Stimulated activated naive CD8-positive, alpha-beta T cell treated with anti-CD3 and anti-CD28 coated beads, Interleukin-15, Interleukin-2, amounts not matched to agents 100 U/mL and 50 U/mL, for 24 hours (primary cell): ENCODE measurements at places on chromosomes 3 and 15.
A peak's percentile ranks its signal among the peaks of the same experiment; 100 is the strongest.

GRCh38 chr3:53813876-53814275 lies 32.3 kb downstream of the CHDH start:
- no peak for DNase-seq

GRCh38 chr15:89443581-89443980 lies 52.8 kb downstream of the RHCG start:
- no peak for DNase-seq

DNA sequence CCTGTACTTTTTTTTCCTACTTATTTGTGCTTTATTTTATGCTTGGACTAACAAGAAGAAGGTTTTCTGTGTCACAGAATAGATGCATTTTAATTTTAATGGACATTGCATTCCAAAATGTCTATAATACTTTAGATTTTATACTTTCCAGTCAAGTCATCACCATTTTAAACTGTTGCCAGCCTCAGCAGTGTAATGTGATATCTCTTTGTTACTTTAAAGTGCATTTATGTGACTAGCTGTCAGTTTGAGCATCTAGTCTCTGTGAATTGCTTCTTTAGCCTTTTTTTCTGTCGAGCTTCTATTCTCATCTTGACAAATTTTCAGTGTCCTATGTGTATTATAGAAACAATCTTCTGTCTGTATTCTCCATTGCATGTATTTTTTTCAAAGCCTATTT lies 511.4 kb upstream of the CBLB start:
- DNase-seq: no peak

DNA sequence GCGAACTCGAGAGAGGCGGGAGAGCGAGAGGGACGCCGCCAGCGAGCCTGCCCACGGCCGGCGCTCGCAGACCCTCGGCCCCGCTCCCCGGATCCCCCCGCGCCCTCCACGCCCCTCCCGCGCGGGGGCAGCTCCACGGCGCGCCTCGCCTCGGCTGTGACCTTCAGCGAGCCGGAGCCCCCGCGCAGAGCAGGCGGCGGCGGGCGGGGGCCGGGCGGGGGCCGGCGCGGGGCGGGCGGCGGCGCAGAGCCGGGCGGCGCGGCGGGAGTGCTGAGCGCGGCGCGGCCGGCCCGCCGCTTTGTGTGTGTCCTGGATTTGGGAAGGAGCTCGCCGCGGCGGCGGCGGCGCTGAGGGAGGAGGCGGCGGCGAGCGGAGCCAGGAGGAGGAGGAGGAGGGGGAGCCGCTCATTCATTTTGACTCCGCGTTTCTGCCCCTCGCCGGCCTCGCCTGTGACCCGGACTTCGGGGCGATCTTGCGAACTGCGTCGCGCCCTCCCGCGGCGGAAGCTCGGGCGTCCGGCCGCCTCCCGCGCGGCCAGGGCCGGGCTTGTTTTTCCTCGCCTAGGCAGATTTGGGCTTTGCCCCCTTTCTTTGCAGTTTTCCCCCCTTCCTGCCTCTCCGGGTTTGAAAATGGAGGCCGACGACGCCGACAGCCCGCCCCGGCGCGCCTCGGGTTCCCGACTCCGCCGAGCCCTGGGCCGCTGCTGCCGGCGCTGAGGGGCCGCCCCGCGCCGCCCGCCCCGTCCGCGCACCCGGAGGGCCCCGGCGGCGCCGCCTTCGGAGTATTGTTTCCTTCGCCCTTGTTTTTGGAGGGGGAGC lies 524 bp downstream of the IGF1R start:
- DNase-seq: peak; percentile 50

GRCh38 chr15:62109982-62110851 lies 43.4 kb downstream of the C2CD4A start:
- no peak for DNase-seq

DNA sequence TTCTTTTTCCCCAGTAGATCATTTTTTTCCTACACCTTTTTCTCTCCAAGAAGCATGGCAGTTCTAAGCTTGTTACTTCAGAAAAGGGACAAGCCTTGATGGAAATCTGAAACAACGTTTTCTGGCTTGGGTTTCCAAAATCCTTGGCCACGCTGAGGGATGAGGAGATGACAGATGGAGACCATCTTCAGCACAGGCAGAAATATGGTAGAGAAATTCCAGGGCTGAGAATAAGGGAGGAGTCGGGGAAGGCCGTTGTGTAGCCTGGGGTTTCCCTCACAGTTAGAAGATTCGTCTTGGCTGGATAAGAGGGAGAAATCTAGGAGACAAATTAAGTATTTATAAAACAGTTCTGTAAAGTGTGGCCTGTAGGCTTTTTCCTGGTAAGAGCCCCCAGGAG lies 33.9 kb upstream of the STT3B start:
- no peak for DNase-seq

- no peak for DNase-seq
Observed at GRCh38 chr3:53764026-53764775, 82.0 kb downstream of the CHDH start.

DNA sequence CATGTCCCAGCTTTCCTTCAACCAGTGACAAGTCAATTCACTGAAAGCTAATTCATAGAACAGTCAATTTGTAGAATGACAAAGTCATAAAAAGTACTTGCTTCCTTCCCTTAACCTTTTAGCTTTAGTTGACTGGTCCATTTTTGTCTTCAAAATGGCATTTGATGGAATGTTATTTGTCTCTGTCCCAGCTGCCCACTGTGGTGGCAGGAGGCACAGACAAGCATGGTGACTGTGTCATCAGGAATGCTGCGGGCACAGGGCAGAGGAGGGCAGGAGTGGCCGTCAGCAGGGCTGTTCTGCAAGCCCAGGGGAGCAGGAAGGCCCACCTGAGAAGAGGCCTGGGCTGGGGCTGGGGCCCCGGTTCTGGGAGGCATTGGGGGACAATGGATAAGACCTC lies 10.0 kb downstream of the IQSEC1 start:
- no peak for DNase-seq

DNA sequence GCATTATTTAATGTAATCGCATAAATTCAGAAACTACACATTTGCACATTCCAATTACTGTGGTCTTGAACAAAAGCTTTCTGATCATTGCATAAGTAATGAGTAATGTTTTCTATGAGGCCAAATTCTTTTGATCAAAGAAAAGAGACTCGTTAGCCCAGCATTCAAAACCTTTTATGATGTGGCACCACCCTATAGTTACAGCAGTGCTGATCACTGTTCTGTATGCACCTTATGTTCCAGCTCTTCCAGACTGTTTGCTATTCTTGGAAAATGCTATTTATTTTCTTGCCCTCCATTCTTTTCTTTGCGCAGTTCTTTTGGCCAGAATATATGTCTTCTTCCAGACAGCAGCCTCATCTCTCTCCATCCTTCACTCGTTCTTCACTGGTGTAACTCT lies 42.3 kb downstream of the MAP3K13 start:
- no peak for DNase-seq

DNA sequence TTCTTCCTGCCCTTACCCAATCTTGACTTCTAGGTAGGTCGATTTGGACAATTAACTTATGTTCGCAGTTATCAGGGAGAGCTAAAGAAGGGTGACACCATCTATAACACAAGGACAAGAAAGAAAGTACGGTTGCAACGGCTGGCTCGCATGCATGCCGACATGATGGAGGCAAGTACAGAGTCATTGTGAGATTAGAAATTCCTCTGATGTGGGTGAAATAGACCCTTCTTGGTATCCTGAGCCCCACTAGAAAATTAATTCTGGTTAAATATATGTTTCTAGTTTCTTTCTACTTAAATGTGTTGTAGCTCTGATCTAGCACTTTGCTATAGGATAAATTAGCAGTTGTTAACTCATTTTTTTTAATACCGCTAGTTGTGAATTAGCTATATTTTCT lies 13.6 kb downstream of the LXN start:
- DNase-seq: no peak

DNA sequence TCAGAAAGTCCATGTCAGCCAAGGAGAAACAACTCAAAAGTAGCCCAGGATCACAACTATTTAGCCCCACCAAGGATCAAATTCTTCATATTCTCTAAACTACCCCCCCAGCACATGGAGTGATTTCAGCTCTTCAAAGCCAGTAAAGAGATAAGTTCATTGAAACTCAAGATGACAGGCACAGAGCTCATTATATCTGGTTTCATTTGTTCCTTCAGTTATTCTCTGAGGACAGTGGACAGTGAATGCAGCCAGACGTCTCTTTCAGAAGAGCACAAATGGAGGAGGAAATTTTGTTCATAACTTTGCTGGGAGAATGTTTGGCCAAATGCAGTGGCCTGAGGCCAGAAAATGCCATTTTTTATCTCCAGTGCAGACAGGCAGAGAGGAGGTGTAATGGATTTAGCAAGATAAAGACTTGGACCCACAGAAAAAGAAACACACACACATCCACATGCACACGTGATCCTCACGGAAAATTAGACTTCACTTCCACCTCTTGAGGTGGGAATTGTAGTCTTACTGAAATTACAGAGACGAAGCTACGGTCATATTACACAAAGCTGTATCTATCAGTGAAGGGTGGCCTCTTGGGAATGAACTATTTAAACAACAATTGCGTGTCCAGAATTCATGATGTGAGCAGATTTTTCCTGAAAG lies 64.6 kb downstream of the HES1 start:
- DNase-seq: no peak

DNA sequence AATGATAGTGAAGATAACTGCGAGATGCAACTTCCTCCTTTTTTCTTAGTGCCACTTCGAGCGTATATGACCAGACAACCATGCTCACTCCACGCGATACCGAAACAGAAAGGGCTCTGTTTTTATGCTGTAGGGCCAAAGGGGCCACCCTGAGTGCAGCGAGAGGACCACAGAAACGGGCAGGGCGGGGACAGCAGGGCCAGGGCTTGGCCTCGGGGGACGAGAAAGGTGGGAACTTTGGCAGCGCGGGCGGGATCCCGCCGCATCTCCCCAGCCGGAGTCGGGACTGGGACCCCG lies 483 bp downstream of the VPS13C start:
- DNase-seq: peak; percentile 73

- DNase-seq: no peak
Observed at GRCh38 chr3:170713653-170714052, 127.8 kb upstream of the SLC7A14 start.

GRCh38 chr3:13748276-13748879 lies 131.5 kb downstream of the WNT7A start:
- DNase-seq: no peak

GRCh38 chr15:68333775-68334470 lies 56.4 kb downstream of the FEM1B start:
- no peak for DNase-seq

- peak; percentile 82 for DNase-seq
Observed at GRCh38 chr3:141498598-141499223, 11.9 kb downstream of the RASA2 start.

- DNase-seq: no peak
Observed at GRCh38 chr3:58093574-58094195, 85.5 kb downstream of the FLNB start.

- DNase-seq: no peak
Observed at GRCh38 chr15:50353251-50353974, 1.6 kb downstream of the GABPB1 start.

GRCh38 chr15:45873781-45874180 lies 239.0 kb downstream of the SQOR start:
- no peak for DNase-seq

- peak; percentile 41 for DNase-seq
Observed at GRCh38 chr3:129276385-129276784, 2.3 kb upstream of the HMCES start.

DNA sequence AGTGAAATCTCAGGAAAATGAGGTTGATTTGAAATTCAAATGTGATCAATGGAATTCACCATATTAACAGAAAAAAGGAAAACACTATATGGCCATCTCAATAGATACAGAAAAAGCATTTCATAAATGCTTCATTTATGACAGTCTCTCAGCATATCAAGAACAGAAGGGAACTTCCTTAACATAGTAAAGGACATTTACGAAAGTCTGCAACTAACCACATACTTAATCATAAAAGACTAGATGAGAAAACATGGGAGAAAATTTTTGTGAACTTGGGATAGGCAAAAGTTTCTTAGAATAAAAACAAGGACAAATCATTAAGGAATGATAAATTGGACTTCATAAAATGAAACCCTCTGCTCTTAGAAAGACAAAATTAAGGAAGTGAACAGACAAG lies 24.7 kb upstream of the TIPARP start:
- DNase-seq: no peak

GRCh38 chr15:48501208-48501607 lies 144.3 kb downstream of the FBN1 start:
- no peak for DNase-seq

DNA sequence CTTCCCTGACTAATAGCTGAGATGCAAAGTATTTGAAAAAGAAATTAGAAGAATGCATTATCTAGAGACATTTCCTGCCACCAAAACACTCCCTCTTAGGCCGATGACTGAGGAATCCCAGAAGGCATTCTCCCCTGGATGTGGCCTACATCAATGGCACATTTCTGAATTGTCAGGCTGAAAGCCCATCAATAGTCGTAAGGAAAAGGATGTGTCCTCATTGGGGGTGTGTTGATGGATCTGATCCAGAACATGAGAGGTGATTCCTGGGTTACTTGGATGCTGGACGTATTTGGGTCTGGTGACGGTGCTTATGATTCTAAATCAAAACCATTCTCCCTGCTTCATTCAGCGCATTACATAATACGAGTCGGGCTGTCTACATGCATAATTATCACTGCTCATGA lies 216.9 kb upstream of the CDIN1 start:
- no peak for DNase-seq

DNA sequence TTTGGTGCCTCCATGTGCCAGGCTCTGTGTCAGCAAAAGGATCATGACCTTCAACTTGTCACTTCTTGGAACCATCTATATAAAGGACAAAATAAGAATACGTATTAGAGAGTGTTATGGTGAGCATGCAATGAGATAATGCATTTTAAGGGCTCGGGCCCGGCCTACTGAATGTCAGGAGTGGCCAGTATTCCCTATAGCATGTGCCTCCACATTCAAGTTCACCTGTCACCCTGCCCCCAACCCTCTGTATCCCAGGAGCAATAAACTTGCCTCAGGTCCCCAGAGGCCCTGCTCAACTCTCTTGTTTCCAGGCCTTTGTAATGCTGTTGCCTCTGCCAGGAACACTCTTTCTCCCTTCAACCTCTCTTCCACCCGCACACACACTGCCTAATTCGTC lies 90.2 kb upstream of the SLC6A11 start:
- DNase-seq: no peak
